ENCODE measurements at places on chromosomes 2 and 18.

DNA sequence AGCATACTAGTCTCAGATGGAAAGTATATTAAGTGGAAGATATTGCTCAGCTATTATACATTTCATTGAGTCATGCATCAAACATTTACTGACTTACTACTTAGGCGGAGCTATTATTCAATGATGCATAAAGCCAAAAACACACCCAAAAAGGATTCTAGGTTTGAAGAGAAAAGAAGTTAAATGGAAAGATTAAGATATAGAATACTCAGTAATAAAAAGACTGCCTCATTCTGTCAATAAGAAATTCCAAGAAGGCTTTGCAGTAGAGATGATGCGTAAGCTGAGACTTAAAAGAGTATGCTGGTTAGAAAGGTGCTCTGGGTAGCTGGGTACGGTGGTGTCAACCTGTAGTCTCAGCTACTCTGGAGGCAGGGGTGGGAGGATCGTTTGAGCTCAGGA lies 27.6 kb downstream of the STK17B start:
- peak overlapping the region; percentile 52 for H3K27ac ChIP-seq
- DNase-seq, result peak; percentile 87
- peaks cover 22% of the 10 kb centered on the region for H3K36me3 ChIP-seq
- no peak overlapping the region for H3K4me3 ChIP-seq
- no peaks in the 10 kb centered on the region for H3K27me3 ChIP-seq
- peaks cover 17% of the 10 kb centered on the region for H3K4me1 ChIP-seq

GRCh38 chr2:187915810-187916209 lies 361.6 kb upstream of the TFPI start:
- no peaks in the 10 kb centered on the region for H3K27me3 ChIP-seq
- H3K27ac ChIP-seq, result no peak overlapping the region
- H3K4me3 ChIP-seq, result no peak overlapping the region
- H3K4me1 ChIP-seq, result 0 out of 2 replicates have a peak, but pooled peaks cover 6% of the 10 kb centered on the region
- no peak for DNase-seq

- no peak overlapping the region for H3K27ac ChIP-seq
- no peaks in the 10 kb centered on the region for H3K36me3 ChIP-seq
- no peak overlapping the region for H3K4me3 ChIP-seq
- no peaks in the 10 kb centered on the region for H3K4me1 ChIP-seq
These were observed 305.4 kb upstream of the RAB6C start for GRCh38 chr2:129673847-129674711.

DNA sequence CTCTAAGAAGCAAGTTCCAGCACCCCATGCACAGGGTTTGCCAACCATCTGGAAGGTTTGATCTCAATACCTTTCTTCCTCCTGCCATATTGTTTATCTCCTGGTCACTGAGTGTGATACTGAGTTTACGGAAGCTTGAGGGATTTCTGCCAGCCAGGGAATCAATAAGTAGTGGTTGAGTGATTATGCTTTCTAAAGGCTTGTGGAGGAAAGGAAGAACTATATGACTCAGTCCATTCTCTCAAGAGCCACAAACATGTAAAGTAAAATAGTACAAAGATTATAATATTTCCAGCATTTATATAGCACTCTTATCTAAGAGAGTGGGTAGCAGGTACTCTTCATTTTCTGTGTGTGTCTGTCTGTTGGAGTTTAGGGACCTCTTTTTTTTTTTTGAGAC lies 49.2 kb downstream of the SLC4A3 start:
- H3K4me3 ChIP-seq, result no peak overlapping the region
- H3K27ac ChIP-seq, result no peak overlapping the region
- H3K27me3 ChIP-seq, result no peaks in the 10 kb centered on the region
- H3K4me1 ChIP-seq, result peaks cover 5% of the 10 kb centered on the region

DNA sequence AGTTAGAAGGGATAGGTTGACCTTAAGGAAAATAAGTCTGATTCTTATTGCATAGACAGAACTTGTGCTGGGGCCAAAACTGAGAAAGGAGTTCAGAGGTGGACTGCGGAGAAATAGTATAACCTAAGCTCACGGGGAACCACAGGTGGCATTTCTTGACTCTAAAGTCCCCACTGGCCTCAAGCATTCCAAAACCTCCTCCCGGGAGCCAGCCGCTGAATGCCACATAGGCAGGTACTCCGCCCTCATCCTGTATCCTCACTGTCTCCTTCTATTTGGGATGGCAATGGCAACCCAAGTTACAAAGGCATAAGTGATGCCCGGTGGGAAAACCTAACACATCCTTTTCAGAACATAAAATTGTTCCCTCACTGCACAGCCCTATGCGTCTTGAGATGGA lies 173.0 kb downstream of the SP3 start:
- H3K27ac ChIP-seq, result no peak overlapping the region
- H3K4me3 ChIP-seq, result no peak overlapping the region
- H3K27me3 ChIP-seq, result no peaks in the 10 kb centered on the region
- no peaks in the 10 kb centered on the region for H3K4me1 ChIP-seq
- H3K36me3 ChIP-seq, result no peaks in the 10 kb centered on the region

All from PC-3 (cell line).